ENCODE measurements at places on chromosomes 2 and 18.

GRCh38 chr2:171547720-171548119 lies 25.4 kb downstream of the CYBRD1 start:
- no peak for DNase-seq

- no peak for DNase-seq
These were observed 76.1 kb downstream of the RHBDD1 start for GRCh38 chr2:226911932-226912331.

DNA sequence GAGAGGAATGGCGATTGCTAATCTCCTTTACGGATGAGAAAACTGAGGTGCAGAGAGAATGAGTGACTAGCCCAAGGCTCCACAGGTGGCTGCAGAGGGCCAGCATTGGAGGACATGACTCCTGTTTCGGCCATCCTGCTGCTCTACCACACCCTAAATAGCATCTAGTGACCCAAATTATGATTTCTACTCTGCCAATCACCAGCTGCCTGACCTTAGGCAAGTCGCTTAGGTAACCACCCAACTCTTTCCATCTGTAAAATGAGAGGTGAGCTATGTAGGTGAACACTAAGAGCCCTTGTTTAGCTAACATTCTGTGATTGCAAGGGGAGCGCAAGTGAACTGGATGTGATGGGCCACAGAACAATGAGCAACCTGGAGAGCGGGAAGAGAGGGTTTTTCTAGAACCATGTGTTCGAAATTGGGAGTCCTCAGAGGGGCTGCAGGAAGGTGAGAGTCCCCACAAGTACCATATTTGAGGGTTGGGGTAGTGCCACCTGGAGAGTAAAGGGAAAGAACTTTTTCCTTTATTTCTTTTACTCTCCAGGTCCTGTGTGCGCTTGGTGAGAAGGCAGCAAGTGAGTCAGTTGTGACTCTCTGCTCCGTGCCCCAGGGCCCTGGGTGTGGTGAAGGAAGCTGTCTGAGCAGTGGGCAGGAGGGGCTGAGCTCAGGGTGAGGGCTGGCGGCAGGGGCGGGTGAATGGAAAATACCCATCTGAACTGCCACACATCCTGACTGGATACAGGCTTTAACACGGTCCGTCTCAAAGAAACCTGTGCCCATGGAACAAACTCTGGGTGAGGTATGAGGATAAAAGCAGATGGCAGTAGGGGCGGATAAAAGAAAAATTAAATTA lies 2.4 kb downstream of the CYP27C1 start:
- DNase-seq, result no peak

GRCh38 chr18:3528231-3528630 lies 78.3 kb downstream of the TGIF1 start:
- peak; percentile 20 for DNase-seq

GRCh38 chr2:122244598-122245229 lies 489.3 kb downstream of the TSN start:
- no peak for DNase-seq

DNA sequence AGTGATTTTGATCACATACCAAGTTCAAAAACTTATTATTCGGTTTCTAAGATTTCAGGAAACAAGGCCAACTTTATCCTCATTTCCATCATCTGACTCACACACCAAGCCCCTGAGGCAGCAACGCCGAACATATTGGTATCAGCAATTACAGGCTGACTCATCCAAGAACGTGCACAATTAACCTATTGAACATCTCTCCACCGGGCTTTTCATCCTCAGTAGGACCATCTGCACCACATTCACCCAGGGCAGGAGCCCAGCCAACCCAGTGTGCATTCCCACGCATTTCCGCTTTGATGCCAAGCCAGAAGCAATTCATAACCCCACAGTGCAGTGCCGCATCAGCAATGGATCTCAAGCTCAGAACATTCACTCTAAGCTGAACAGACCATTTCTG lies 52.9 kb downstream of the SCG2 start:
- DNase-seq, result no peak

- no peak for DNase-seq
These were observed 284.3 kb upstream of the LRATD1 start for GRCh38 chr2:14348247-14348646.

GRCh38 chr2:236117401-236117800 lies 50.8 kb downstream of the GBX2 start:
- no peak for DNase-seq

GRCh38 chr2:172833898-172834297 lies 98.3 kb downstream of the RAPGEF4 start:
- no peak for DNase-seq

DNA sequence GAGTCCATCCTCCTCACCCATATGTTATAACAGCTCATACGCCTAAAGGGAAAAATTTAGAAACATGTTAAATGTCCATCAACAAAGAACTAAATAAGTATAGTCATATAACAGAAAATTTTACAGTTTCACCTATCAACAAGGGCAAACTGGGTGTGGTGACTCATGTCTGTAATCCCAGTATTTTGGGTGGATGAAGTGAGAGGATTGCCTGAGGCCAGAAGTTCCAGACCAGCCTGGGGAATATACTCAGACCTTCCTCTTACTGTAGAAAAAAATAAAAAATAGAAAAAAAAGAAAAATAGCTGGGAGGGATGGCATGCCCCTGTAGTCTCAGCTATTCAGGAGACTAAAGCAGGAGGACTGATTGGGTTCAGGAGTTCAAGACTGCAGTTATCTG lies 48.3 kb upstream of the GULP1 start:
- DNase-seq, result no peak

GRCh38 chr2:216603010-216603883 lies 30.0 kb upstream of the IGFBP2 start:
- DNase-seq, result no peak

DNA sequence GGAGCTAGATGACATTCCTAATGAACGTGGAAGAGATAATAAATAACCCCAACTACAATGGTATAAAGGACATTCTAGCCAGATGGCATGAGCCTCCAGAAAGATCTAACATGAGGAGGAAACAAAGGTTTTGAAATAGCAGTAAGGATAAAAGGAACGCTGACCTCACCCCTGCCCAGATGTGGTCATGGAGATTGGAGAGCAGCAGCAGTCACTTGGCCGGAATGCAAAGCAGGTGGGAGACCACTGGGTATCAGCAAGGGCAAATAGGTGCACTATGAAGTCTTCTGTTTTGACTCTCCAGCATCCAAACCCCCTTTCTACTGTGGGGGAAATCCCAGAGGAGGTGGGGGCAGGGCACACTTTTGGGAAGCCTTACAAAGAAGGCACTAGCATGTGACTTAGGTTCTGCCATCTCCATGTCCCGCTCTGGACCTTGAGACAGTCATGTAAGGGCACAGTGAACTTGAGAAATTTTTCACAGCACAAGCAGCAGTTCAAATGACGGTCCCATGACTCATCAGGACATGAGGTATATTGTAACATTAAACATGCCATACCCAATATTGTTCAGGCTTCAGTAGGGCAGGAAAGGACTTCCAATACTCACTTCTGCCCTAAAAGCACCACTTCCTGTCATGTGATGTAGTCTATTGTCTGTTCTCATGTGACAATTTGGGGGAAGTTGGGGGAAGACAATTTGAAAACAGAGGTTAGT lies 55.2 kb downstream of the METTL4 start:
- DNase-seq, result no peak

DNA sequence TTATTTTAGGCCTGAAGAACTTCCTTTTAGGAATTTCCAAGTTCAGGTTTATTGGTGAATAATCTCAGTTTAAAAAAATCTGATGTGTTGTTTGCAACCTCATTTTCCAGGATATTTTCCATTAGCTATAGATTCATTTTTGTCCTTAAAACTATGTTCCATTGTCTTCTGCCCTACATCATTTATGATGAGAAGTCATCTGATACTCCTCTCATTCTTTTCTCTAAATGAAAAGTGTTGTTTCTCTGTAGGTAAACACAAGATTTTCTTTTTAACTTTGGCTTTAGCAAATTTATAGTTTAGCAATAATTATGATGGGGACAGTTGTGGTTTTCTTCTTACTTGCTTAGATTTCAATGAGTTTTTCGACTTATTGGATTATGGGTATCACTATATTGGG lies 427.3 kb downstream of the DCDC2C start:
- no peak for DNase-seq

- no peak for DNase-seq
These were observed 1.5 kb downstream of the ZFAND2B start for GRCh38 chr2:219207884-219208740.

- DNase-seq, result no peak
These were observed 23.3 kb downstream of the MYO3B start for GRCh38 chr2:170201275-170201674.

GRCh38 chr18:66708646-66709045 lies 104.8 kb upstream of the CDH19 start:
- DNase-seq, result no peak

DNA sequence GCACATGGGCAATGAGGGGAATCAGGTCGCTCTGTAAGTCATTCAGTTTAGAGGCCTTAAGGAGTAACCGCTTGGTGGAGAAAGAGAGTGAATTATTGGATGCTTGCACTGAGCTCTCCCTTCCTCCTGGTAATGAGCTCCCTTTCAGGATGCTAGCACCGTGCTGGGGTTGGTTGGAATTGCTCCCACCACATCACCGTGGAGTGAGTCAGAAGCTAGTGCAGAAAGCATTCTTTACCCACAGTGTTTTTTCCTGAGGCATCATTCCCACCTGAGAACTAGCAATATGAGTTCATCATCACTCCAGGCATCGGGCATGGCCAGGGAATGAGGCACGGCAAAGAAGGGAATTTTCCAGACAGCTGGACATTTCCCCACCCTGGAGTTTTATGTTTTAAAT lies 57.6 kb downstream of the ITGB6 start:
- DNase-seq, result no peak

DNA sequence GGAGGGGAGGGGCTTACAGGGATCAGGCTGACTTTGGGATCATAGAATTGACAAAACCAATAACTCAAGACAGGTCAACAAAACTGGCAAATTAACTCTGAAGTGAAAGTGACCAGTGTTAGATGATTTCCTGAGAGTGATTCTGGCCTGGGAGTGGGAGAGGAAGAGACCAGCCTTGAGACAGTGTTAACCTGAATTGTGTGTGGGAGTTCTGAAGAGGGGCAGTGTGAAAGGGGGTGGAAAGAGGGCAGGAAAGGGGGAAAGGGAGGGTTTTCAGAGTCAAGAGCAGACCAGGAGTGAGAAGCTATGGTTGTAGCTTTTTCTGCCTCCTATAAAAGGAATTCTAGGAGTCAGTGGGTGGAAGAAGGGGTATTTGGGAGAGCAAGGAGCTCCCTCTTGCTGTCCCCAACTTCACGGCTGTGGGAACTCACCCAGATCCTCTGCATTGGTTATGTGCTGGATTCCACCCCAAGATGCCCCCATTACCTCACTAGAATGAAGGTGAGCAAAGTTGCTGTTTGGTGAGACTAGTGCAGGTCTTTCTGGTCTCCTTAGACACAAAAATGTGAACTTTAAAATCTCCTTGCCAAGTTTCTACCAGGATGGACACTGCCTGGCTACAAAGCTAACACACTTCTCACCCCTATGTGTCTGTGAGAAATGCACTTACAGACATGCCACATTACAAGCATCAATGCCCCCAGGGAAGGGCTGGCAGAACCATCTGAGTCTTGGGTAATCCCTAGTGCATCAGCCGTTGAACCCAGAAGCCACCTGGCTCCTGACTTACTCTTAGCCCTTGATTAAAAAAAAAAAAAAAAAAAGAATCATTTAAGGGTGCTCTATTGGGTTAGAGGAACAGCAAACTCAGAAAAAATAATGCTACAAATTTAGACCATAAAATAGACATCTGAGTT lies 61.6 kb downstream of the BMP10 start:
- no peak for DNase-seq

GRCh38 chr2:190853531-190854383 lies 26.9 kb upstream of the GLS start:
- DNase-seq, result no peak

GRCh38 chr2:210598219-210598618 lies 41.8 kb downstream of the CPS1 start:
- no peak for DNase-seq

- DNase-seq, result no peak
These were observed 64.1 kb downstream of the AKAIN1 start for GRCh38 chr18:5132987-5133386.

- peak; percentile 29 for DNase-seq
These were observed 7.0 kb upstream of the AOX1 start for GRCh38 chr2:200578778-200579177.

GRCh38 chr18:24930478-24930877 lies 421.5 kb downstream of the ZNF521 start:
- DNase-seq, result no peak

- DNase-seq, result no peak
These were observed 47.8 kb downstream of the SLC4A3 start for GRCh38 chr2:219675221-219675620.

DNA sequence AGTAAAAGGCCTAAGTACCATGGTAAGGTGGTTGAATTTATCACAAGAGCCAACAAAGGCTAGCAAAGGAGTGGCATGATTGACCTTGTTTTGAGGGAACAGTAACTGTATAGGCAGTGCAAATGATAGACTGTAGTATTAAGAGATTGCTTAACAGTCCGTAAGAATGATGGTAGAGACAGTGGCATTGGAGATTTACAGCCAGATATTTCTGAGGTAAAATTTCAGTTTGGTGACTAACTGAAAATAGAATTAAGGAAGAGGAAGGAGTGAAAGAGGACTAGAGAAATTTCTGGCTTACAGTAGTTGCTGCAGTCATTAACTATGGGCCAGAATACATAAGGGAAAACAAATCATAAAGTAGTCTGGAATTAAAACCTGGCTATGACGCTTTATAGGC lies 4.4 kb upstream of the BAZ2B start:
- no peak for DNase-seq

GRCh38 chr2:58939388-58939787 lies 698.3 kb upstream of the FANCL start:
- no peak for DNase-seq

DNA sequence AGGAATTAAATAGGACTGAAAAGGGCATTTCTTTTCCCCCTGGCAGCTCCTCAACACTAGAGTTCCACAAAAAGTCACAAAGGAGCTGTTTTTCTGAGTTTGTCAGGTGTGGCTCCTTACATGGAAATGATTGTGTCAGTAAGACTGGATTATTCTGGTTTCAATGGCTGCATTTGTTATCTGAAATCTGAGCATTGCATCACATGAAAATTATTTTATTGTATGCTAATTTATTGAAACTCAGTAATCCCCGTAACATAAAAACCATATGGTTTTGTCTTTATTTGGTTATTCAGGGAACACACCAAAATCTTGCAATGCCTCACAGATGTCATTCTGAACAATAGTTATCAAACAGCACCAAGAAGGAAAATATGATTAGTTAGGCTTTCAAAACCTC lies 439.7 kb upstream of the TNP1 start:
- no peak for DNase-seq

DNA sequence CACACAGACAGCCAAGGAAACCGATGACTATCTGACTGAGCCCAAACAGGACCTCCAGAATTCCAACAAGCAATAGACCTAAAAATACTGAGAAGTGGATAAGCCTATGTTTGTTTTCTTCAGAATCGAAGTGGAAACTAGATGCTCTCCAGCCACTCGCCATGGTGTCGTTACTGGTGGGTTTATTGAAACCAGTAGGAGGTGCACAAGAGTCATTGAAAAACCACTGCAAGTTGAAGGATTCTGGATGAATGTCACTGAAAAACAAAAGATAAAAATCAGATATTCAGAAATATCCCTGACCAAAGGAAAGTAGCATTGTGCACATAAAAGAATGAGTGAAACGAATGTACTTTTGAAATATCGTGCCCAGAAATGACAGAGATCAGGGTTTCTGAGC lies 15.3 kb downstream of the TM4SF20 start:
- DNase-seq, result no peak
